IPS DF 6.9 (cell line): ENCODE measurements at places on chromosomes 12 and 14.

DNA sequence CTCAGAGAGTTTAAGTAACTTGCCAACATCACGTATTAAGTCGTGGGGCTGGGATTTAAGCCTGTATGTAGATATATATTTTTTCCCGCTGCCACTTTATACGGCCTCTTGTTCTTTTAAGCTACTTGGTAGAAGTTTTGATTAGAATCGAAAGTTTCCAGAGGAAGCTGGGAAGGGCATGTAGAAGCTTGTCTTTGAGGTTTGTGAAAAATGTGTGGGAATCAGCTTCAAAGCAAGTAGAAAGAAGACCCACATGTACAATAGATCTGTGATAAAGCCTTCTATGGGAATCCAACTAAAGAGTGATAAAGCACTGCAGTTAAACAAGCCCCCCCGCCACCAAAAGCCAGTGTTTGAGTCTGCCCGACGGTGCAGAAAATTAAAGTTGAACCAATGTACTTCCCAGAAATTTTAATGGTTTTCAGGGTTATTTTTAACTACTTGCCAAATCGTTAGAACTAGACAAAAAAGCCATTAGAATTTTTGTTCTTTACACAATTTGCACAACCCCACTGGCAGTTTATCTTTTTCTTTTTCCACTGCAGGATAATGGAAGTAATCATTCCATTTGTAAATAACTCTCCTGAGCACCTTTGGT, 25.5 kb downstream of the SERPINA11 start:
- DNase-seq, result no peak

DNA sequence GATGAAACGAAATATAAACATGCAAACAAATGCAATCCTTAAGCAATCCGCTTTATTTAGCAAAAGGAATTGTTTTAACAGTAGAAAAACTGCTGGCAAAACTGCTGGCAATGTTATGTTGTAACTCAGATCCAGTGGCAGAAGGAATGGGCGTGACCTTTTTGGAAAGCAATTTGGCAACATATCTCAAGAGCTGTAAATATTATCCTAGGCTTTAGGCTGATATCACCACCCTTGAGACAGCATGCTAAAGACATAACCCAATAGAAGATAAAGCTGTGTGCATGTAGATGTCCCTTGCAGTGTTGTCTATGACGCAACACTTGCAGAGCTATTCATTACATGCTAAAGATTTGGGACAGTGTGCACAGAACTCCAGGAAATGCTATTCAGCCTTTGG, 138.5 kb downstream of the DICER1 start:
- DNase-seq, result no peak

GRCh38 chr12:132806857-132807256, 21.8 kb downstream of the GOLGA3 start:
- DNase-seq, result no peak

- no peak for DNase-seq
Observed at GRCh38 chr14:22303589-22304195, 285.3 kb downstream of the DAD1 start.

DNA sequence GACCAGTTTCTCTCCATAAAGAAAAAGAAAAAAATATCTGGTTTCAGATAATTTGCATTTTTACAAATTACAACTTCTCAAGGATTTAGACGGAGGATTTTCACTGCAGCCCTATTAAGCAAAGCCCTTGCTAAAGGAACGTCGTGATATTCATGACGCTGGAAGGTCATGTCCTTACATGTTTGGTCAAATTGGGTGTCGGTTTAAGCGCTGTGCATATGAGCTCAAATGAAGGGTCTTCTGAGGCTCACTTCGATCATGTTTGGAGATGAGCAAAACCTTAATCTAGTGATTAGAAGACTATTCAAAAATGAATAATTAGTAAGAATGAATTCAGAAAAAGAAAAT, 67.3 kb upstream of the USP15 start:
- no peak for DNase-seq

DNA sequence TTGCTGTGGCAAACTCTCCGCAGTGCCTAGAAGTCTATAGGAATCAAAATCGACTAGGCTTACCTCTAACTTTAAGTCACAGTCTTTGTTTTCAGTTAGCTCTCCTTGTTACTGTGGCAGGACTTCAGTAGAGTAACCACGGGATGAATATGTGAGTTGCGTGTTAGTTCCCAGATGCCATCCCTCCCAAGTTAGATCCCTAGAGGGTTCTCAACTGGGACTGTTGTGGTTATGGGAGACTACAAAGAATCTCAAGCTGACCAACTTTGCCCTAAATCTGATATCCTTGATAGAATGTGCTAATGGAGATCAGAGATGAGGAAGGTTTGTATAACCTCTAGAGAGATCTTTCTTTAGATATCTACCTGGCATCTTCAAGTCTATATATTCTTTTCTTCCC, 208.1 kb downstream of the AKAP6 start:
- no peak for DNase-seq

DNA sequence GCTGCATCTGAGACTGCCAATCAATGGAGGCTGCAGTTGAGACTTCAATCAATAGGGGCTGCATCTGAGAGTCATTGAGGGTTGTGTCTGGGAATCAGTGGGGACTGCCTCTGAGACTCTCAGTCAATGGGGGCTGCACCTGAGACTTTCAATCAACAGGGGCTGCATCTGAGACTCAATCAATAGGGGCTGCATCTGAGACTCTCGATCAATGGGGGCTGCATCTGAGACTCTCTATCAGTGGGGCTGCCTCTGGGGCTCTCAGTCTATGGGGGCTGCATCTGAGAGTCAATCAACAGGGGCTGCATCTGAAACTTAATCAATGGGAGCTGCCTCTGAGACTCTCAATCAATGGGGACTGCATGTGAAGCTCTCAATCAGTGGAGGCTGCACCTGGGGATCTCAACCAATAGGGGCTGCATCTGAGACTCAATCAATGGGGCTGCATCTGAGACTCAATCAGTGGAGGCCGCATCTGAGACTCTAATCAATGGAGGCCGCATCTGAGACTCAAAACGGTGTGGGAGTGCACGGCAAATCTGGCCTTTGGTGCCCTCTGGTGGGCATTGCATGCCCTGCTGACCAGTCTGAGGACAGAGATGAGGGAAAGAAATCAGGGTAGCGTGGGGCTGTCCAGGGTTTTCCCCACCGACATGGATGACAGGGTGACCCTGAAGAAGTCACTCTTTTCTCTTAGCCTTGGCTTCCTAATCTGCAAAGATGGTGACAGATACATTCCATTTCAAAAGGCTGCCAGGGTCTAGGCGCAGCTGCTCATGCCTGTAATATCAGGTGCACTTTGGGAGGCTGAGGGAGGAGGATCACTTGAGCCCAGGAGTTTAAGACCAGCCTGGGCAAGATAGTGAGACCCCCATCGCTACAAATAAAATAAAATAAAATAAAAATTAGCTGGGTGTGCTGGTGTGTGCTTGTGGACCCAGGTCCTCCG, 41.3 kb upstream of the EIF5 start:
- DNase-seq, result peak; percentile 79

DNA sequence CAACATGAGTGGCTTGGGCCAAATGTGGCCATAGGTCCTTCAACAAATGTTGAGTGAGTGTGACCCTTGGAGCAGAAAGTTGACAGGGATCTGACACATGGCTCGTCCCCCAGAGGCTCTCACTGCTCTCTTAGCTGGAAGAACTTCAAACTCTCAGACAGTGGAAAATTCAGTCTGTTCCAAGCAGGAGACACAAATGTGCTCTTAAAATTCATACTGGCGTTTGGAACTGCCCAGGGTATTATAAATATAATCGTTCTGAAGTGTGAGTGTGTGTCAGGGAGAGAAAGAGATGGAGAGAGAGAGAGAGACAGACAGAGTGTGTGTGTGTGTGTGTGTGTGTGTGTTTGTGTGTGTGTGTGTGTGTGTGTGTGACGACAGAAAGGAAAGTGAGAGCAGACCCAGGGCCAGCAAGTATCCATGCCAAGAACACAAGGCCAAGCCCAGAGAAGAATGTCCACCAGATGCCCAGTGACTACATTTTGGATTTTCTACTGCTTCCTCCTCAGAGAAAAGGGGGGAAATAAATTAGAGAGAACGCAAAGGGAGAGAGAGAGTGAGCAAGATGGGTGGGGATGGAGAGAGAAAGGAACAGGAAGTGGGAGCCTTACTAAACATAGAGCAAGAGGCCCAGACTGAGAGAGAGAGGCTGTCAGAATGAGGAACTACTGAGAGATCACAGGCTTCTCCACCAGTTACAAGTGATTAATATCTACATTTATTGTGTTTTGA, 193.6 kb upstream of the NUDT4 start:
- DNase-seq, result no peak

DNA sequence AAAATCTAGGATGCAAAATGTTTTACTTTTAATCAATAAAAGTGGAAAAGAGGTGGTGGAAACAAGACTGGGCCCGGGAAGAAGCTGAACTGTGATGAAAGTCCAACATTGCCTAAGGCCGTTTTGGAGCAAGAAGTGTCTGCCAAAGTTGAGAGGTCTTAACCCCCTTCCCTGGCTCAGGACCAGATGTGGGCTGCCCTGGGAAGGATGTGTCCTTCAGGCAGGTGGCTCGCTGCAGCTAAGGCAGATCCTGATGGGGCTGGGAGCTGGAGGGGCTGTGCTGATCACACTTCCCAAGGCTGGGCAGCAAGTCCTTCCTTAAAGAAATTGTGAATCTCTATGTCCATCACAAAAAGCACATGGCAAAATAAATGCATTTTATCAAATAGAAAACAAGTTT, 581.6 kb downstream of the GALC start:
- DNase-seq, result no peak

DNA sequence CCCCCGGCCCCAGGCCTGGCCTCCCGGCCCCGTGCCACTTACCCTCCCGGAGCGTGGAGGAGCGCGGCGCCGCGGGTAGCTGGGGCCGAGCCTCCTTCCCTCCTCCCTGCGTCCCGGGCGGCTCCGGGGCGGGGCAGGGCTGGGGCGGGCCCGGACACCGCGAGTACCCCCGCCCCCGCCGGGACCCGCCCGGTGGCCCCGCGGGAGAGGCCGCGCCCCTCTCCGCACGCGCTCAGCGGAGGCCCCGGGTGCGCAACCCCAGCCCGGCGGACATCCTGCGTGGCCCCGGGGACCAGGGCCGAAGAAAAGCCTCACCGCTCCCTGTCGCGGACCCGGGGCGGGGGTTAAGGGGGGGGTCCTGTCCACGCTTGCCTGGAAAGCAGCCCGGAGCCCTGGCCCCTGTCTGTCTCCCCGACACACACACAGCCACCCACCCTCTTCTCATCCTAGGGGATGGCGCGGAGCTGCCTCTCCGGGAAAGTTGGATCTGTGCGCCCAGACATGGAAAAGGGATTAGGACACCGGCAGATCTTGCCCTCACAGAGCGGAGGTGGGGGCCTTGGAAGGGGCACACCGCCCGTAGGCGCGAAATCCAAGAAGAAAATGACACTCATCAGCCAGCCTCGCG, at the start of gene SYNE3:
Gene SYNE3, minus strand, starts transcription at position 97 of the 628 bp plus-strand sequence. CDS start 40,829 bp downstream, outside the sequence.
- no peak for DNase-seq

DNA sequence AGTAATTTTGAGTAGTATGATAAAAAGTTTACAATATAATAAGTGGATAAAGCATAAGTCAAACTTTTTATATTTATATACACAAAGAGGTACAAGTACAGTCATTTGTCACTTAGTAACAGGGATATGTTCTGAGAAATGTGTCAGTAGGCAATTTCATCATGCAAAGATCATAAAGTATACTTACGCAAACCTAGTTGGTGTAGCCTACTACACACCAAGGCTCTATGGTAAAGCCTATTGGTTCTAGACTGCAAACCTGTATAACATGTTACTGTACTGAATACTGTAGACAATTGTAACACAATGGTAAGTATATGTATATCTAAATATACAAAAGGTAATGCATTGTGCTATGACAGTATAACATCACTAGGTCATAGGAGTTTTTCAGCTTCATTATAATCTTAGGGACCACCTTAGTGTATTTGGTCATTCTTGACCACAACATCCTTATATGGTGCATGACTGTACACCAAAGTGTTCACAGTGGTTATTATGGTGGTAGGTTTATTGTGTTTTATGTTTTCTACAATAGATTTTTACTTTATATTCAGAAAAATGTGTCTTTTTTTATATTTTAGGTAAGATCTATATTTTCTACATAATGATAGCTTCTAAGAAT, 14.9 kb upstream of the SCFD1 start:
- DNase-seq, result no peak

DNA sequence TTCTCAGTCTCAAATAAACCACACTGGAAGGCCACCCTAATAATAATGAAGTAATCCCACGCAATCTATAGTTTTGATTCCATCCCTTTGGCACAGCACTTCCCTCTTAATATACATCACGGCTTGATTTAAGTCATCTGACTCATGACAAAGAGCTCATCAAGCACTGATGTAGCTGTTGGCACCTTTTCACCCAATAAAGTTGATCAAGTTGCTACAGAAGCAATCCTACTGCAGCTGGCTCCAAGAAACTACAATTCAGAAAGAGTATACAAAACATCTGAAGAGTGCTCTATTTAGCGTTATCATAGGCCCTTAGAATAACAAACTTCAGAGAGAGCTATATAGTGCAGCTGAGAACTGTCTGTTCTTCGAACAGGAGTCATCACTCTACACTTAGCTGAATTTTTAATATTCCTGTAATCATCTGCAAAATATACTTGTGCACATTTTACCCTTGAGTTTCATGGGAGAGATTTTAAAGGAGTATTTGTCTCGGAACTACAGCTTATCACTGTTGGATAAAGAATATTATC, 94.9 kb downstream of the OSBPL8 start:
- no peak for DNase-seq

GRCh38 chr14:52950410-52950897, 396 bp downstream of the FERMT2 start:
- no peak for DNase-seq
